Renal cortical epithelial cell (primary cell): ENCODE measurements at places on chromosomes 13 and 19. TPM values are rescaled to one million over a fixed set of nuclear protein-coding genes. Genes with fewer than 3 reads are reported as not detected.

The CEACAM6 gene
- total RNA-seq, result 0.17 TPM in 1 of 2 replicates, not detected in the other

The NAPSA gene
- total RNA-seq, result 15.2 TPM in 1 of 2 replicates, not detected in the other

- peak; percentile 12 for DNase-seq
Observed at GRCh38 chr13:59846845-59847620, 316.7 kb downstream of the DIAPH3 start.

The OXGR1 gene
- total RNA-seq, result not detected in 2 replicates

- DNase-seq, result no peak
Observed at GRCh38 chr19:39533003-39533512, 406 bp upstream of the EID2B start.

GRCh38 chr19:51294977-51295375, 16.5 kb upstream of the IGLON5 start:
- no peak for DNase-seq

GRCh38 chr19:50417111-50418081, 1.3 kb upstream of the SPIB start:
- DNase-seq, result no peak

GRCh38 chr13:60945396-60945795, 470.3 kb downstream of the PCDH20 start:
- DNase-seq, result no peak

DNA sequence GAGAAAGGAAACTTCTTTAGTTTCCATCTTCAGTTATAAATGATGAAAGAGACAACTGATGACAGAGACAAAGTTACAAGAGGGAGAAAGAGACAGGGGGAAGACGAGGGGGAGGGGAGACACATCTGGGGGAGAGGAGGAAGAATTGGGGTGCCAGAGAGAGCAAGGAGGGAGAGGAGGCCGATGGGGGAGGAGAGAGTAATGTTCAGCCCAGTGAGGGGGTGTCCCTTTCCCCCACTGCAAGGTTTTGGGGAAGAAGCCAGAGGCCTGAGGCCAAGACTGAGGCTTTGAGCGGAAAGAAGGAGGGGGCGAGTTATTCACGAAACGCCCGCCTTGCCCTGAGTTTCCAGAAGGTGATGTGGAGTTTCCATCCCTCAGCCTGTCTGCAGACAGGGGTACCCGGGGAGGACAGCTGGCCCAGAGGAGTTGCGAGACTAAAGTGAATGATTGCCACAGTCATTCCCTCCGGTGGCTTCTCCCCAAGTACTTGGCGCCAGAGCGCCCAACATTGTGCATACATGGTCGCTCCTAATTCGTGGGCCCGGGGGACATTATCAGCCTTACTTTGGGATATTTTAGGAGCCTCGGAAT, 558 bp upstream of the PPAN start:
- no peak for DNase-seq

The PHF11 gene
- 24.3 and 25.3 TPM in 2 replicates for total RNA-seq

GRCh38 chr19:4633140-4633967, 6.0 kb upstream of the TNFAIP8L1 start:
- peak; percentile 81 for DNase-seq

DNA sequence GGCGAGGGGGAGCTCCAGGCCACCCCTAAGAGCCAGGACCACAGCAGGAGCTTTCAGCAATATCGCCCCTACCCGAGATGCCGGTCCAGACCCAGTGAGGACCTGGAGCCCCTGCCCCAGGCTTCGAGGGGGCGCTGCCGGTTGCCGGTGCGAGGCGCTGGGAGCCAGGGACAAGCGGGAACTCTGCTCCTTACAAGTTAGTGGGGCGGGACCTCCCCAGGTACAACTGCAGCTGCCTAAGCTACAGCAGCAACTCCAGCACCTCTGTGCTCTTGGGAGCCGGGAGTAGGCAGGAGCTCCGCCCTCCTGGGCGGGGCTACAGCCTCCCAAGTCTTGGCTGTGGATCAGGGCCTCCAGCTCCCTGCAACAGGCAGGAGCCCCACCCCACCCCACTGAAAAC, 15.2 kb upstream of the TSC22D1 start:
- no peak for DNase-seq

GRCh38 chr13:49935171-49936074, 717 bp downstream of the SPRYD7 start:
- peak; percentile 42 for DNase-seq

GRCh38 chr19:58098682-58098998, 609 bp upstream of the ZSCAN18 start:
- no peak for DNase-seq

DNA sequence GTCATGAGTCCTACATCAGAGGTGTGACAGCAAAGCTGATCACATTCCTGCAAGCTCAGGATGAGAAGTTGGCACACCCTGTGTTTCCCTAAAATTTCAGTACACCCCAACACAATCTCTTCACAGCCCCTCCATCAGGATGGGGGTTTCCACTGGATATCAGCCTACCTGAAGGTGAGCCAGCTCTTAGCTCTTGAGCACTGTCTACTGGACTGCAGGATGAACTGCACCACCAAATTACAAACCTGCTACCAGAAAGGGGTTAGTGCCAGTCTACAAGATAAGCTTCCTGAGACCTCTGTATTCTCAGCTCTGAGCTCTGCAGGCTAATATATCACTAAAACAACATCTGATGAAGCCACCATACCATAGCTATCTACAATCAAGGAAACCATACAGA, 1616.2 kb upstream of the SPRY2 start:
- no peak for DNase-seq

DNA sequence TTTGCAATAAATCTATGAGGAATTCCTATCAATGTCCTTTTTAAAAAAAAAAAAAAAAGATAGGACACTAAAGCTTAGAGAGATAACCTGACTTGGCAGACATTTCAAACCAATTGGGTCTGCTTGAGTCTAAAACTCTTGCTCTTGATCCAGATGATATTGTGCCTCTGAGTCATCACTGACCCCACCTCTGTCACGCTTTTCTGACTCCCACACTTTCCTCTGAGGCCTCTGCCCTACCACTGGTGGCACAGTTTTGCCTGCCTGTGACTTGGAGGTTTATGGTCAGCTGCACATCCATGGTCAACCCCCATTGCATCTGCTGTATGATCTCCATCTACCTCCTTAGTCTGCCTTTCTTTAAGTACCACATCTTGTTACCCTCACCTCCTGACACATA, 328.7 kb downstream of the SPRY2 start:
- peak; percentile 81 for DNase-seq

- DNase-seq, result no peak
Observed at GRCh38 chr19:10395436-10395835, 7.9 kb downstream of the CDC37 start.

The GAPDHS gene
- not detected in 2 replicates for total RNA-seq

The CLEC4M gene
- not detected in 2 replicates for total RNA-seq

DNA sequence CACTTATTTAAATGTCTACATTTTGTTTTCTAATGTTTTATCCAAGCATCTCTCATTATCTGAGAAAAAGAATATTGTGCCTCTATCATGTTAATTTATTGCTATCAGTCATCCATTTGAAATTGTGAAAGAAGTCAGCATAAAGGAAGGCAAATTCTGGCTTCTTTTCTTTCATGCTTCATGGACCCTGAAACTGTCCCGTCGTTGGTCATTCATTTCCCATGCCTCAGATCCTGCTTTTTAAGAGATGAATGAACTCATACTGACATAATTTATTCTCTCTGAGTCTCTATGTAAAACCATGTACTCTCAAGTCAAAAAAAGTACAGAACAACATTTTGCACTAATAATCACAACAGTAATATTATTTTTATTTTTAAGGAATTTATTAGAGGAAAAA, 2512.0 kb downstream of the PCDH9 start:
- DNase-seq, result peak; percentile 77

The FOXA3 gene
- total RNA-seq, result 0.52 and 1.5 TPM in 2 replicates

DNA sequence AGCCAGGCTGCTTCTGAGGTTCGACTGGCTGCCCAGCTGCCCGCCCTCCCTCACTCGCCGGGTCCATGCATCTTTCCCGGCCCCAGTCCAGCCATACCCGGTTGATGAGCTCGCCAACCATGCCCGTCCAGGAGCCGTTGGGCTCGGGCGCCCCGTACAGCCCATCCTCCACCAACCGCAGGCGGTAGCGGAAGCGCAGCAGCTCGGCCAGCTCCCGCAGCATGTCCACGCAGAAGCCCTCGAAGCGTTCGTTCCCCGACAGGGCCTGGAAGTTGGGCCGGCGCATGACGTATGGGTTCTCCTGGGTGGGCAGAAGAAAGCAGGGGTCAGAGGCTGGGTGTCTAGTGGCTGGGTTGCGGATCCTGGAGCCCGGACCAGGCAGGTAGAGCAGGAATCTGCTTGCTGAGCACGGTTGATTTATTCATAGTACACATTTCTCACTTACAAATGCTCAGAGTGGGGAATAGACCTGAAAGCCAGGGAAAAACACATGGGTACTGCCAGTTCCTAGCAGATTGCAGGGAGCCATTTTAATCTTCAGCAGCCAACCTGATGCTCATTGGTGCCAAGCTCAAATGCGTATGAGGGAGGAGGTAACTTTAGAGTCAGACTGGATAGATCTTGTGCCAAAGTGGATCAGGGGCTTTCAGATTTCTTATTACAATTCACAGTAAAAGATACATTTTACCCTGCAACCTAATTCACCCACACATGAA, 27.4 kb downstream of the GRIK5 start:
- DNase-seq, result no peak

- DNase-seq, result peak; percentile 27
Observed at GRCh38 chr19:33906578-33907335, 110.1 kb downstream of the KCTD15 start.

DNA sequence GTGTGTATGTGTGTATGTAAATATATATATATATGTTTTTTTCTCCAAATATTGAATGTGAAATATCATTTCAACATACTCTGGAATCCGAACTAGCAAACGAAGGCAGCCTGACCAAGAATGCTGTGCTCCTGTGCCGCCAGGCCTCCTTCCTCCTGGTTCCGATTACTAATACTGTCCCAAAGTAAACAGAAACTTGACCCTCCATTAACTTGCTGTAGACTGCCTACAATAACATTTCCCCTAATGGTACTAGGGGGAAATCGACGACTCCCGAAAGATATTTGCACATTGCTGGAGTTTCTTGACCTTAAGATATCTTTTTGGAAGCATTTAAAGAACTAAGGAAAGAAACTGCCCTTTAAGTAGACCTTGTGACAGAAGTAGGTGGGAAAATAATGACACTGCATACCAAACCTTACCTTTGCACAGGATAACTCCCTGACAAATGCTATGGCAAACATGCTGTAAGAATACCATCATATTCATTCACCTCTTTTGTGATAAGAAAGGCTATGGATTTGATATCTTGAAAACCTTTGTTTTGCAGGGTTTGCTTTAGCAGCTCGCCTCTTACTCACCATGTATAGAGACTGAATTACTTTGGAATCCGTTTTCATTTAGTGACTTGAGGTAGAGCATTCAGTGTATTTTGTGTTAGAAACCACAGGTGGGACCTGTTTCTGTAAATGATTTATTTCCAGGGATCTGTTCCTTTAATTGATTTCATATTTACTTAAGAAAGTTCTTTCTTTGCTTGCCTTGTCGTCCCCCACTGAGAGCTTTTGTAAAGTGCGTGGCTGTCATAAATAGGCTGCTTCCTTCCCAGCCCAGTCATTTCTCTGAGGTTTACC, 80.1 kb downstream of the KLF5 start:
- peak; percentile 81 for DNase-seq

GRCh38 chr13:109941951-109942350, 155.6 kb upstream of the IRS2 start:
- DNase-seq, result peak; percentile 81

The GTF3A gene
- total RNA-seq, result 88.7 and 123 TPM in 2 replicates

- no peak for DNase-seq
Observed at GRCh38 chr13:30830638-30830965, 75.5 kb upstream of the MEDAG start.

DNA sequence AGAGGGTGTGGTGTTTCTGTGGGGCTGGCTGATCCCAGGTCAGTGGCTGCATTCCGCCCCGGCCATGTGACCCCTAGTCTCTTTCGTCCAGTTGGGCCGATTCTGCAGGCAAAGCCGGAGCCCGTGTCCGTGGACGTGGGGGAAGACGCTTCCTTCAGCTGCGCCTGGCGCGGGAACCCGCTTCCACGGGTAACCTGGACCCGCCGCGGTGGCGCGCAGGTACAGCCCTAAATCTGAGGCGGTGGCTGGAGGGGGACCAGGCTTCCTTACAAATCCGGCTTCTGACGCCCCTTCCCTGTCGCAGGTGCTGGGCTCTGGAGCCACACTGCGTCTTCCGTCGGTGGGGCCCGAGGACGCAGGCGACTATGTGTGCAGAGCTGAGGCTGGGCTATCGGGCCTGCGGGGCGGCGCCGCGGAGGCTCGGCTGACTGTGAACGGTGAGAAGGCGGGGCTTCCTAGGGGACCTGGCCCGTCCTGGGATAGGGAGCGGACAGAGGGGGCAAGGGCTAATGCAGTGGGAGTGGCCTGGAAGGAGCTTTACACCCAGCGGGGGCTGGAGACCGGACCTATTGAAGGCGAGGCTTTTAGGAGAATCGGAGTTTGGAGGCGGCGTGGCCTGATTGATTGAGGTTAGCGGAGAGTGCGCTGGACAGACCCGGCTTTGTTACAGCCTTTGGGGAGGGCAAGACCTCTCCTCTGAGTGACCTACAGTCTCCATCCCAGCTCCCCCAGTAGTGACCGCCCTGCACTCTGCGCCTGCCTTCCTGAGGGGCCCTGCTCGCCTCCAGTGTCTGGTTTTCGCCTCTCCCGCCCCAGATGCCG, 4.3 kb downstream of the KIRREL2 start:
- no peak for DNase-seq

The UBXN6 gene
- 101 and 105 TPM in 2 replicates for total RNA-seq

The ZNF223 gene
- total RNA-seq, result 8.5 and 9.4 TPM in 2 replicates

The SBK2 gene
- total RNA-seq, result 2.1 TPM in 1 of 2 replicates, not detected in the other

DNA sequence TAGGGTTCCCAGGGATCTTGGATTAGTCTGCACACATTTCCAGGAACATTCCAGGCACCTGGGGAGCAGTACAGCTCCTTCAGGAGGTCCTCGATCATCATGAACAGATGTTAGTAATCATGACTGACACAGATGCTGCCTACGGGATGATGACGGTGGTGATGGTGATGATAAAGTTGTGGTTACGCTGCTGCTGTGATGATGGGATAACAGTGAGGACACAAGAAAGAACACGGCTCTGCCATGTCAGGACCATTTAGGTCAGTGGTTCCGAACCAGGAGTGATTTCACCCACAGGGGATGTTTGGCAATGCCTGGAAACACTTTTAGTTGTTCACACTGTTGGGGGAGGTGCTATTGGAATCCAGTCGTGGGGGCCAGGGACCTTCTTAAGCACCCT, 1193.0 kb downstream of the UQCRFS1 start:
- DNase-seq, result no peak

GRCh38 chr19:46715975-46716671, 791 bp downstream of the PRKD2 start:
- no peak for DNase-seq

- DNase-seq, result no peak
Observed at GRCh38 chr13:19959141-19959830, 759 bp downstream of the ZMYM2 start.

The TGFB1 gene
- total RNA-seq, result 4.9 and 44.8 TPM in 2 replicates

- no peak for DNase-seq
Observed at GRCh38 chr13:88862095-88862620, 1191.0 kb downstream of the SLITRK5 start.

- DNase-seq, result peak; percentile 56
Observed at GRCh38 chr13:79482281-79482970, 1.5 kb downstream of the NDFIP2 start.
